ENCODE measurements at places on chromosomes 2 and 18.
A peak's percentile ranks its signal among the peaks of the same experiment; 100 is the strongest.

DNA sequence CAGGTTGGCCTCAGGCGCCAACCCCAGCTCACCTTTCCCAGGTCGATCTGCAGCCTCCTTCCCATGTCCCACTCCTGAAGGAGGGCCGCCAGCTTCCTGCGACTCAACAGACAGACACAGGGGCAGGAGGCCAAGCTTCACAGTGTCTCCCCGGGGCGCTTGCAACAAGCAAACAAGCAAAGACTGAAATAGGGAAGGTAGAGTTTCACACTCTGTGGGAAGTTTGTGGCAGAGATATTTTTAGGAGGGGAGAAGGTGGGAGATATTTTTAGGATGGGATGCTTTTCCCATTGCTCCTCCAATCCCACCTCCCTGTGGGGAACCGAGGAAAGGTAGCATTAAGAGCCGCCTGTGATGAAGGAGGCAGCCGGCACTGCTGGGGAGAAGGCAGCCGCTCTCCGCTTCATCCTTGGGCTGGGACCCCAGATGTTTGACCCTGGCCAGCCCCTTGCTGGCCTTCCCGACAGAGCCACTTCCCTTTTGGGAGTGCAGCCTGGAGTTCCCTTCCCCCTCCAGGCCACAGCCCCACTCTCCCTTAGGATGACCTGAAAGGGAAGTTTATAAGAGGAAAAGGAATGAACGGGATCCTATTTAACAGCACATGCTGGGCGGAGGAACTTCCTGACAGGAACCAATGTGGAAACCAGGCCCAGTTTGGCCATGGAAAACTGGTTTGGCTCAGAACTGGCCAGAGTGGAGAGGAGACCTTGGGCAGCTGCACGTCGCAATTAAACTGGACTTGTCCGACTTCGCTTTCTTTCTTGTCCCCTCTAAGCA lies 142.2 kb upstream of the SMAD2 start:
- DNase-seq, result no peak

- DNase-seq, result no peak
Observed at GRCh38 chr2:41206004-41206403, 754.1 kb upstream of the SLC8A1 start.

DNA sequence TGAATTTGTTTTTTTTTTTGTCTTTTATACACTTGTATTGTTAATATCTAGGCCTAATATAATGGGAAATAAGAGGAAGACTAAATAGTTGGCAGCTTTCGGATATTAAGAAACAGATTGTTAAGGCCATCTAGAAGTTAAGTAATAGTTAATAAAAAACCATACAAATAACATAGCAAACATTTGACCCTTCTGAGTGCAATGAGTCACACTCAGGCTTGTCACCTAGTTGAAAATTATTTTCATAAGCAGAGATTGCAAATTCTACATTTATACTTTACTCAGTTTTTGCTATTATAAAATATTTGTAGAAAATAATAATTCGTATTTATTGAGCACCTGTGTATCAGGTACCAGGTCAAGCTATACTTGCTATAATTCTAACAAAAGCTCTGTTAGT lies 2.4 kb downstream of the NUP35 start:
- DNase-seq, result no peak

DNA sequence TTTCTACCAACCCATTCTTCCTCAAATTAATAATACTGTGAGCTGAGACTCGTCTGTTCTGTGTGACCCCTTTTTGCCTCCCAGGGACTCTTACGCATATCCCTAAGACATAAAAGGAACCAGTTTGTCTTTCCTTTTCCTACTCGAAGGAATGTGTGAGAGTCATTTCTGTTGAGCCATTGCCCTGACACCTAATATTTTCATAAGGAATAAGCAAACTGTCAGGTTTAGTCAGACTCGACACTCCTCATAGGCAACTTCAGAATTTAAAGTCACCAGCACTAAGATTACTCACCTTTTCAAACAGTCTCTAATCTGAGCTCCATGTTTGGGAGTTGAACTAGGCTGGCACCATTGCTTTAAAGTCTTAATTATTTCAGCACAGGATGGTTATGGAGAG lies 305.5 kb downstream of the IKZF2 start:
- DNase-seq, result peak; percentile 27

GRCh38 chr18:36074435-36074834 lies 7.1 kb upstream of the RPRD1A start:
- DNase-seq, result no peak

- no peak for DNase-seq
Observed at GRCh38 chr18:26928670-26929313, 63.3 kb upstream of the AQP4 start.

- no peak for DNase-seq
Observed at GRCh38 chr2:69624131-69624530, 19.4 kb downstream of the AAK1 start.

DNA sequence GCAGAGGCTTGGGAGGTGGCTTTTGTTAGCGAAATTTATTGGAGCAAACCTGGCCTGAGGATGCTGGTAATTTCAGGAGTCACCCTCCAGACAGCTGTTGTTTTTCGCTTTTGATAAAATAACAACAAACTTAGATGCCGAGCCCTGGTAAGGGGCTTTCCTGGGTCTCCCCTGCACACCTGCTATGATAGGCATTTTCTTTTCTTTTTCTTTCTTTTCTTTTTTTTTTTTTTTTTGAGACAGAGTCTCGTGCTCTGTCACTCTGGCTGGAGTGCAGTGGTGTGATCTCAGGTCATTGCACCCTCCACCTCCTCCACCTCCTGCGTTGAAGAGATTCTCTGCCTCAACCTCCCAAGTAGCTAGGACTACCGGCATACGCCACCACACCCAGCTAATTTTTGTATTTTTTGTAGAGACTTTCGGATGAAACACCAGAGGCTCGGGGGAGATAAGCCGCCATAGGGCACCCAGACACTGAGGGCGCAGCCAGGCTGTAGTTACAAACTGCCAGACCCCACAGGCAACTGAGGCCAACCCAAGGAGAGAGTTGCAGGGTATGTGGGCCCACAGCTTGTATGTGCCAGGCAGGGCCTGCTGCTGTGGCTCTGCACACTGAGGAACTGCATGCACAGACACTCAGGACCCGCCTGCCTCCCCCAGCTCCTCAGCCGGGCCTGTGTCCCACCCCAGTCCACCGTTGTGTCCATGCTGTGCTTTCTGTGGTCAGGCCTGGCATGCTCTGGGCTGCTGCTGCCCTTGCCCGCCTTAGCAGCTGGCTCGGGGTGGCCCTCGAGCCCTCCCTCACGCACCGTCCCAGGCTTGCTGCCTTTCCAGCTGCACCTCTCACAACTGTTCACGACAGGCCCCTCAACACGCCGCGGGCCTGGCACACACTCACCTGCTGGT lies 3.9 kb downstream of the GYPC start:
- no peak for DNase-seq

- DNase-seq, result no peak
Observed at GRCh38 chr2:204260901-204261300, 284.4 kb upstream of the PARD3B start.

DNA sequence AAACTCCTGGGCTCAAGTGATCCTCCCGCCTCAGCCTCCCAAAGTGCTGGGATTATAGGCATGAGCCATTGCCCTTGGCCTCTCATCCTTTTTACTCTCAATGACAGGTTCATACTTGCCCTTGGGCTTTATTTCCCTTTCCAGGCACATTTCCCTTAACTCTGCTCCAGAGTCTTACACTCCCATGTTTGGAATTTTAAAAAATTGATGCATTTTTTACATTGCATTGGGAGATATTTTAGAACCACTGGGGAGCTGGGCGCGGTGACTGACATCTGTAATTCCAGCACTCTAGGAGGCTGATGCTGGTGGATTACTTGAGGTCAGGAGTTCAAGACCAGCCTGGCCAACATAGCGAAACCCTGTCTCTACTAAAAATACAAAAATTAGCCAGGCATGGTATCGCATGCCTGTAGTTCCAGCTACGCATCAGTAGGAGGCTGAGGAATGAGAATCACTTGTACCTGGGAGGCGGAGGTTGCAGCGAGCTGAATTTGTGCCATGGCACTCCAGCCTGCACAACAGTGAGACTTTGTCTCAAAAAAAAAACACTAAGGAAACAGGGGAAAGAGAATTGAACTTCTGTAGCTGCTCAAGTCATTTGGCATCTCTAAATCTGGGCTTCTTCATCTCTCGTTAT lies 18.2 kb downstream of the TGIF1 start:
- DNase-seq, result no peak

GRCh38 chr2:2839782-2840531 lies 508.9 kb upstream of the MYT1L start:
- DNase-seq, result no peak

DNA sequence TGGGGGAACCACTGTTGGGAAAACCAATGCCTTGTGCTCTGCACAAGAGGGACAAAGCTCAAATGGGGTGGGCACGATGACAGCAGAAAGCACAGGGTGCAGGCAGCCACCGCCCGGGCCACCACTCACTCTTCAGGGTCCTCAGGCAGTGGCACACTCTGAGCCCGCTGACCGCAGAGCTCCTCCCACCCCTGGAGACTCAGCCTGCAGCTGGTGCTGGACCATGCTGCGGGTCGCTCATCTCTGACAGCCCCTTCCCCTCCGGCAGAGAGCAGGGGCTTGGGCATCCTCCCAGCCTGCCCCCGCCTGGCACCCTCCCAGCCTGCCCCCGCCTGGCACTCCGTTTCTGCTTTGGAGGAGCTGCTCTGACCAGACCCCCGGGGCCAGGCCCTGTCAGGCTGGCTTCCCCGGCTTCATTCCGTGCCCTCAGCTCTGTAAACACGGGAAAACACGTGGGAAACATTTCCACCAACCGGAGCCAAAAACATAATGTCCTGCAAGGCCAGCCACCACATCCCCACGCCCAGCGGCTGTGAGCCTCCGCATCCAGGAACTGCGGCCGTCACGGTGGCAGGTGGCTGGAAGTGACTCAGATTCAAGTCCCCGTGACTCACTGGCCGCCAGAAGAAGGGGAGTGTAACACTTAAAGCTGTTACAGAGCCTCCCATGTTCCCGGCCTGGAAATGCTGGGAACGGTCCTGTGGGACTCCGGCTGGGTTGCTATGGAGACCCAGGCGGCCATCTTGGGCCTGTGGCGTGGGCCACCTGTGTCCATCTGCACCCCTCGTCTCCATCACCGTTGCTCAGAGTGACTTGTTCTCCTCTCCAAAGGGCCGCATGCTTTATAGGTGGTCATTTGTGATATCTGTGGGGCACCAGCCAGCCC lies 6.8 kb upstream of the SNED1 start:
- DNase-seq, result peak; percentile 81

Measured in non-pigmented ciliary epithelial cell (primary cell).